ENCODE measurements at places on chromosomes 6 and 20.
A peak's percentile ranks its signal among the peaks of the same experiment; 100 is the strongest.

- no peak for DNase-seq
These were observed 250.4 kb downstream of the NKAIN2 start for GRCh38 chr6:124054034-124054433.

- DNase-seq, result peak; percentile 81
These were observed 2.5 kb downstream of the IP6K3 start for GRCh38 chr6:33744001-33744848.

- DNase-seq, result no peak
These were observed 91.4 kb downstream of the THBS2 start for GRCh38 chr6:169162249-169162648.

DNA sequence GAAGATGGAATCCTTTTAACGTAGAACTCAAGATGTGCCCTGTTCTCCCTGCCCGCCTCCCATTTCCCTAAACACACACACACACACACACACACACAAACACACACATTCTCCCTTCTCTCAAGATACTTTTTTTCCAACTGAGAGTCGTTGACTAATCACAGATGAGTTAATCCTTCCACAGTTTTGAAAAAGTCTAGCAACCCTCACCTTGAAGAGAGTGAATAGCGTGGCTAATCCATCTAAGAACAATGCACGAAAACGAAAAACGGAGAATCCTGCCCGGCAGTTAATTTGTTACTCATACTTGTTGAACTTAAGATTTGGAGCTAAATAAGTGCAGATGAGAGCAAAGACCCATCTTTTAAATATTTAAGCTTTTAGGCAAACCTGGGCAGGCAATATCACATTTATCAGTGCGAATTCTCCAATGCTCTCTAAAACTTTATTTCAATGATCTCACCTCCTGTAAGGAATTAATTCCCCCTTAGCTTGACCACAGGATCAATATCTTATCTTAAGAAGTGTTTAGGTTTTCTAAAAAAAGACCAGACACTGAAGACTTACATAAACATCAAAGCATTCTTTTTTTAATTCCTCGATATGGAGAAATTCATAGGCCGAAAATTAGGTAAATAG is 1.1 kb downstream of the AGPAT4 start:
- DNase-seq, result peak; percentile 68

DNA sequence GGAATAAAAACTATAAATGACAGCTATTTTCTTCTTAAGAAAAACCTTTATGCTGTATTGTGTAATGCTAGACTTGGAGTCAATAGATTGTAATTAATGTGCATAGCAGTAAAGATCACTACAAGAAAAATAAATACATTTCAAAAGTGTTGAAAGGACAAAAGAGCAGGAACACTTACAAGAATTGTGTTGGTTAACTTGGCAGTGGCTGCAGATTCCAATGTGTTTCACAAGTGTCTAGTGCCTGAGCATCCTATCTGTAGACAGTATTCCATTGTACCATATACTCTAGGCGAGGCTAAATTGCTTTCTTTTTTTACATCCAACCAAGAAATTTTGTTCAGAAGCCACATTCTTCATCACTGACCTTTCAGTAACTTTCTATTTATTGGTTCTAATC is 924.1 kb downstream of the EPHA7 start:
- DNase-seq, result peak; percentile 70

- DNase-seq, result peak; percentile 73
These were observed 56.6 kb upstream of the RREB1 start for GRCh38 chr6:7050872-7051779.

DNA sequence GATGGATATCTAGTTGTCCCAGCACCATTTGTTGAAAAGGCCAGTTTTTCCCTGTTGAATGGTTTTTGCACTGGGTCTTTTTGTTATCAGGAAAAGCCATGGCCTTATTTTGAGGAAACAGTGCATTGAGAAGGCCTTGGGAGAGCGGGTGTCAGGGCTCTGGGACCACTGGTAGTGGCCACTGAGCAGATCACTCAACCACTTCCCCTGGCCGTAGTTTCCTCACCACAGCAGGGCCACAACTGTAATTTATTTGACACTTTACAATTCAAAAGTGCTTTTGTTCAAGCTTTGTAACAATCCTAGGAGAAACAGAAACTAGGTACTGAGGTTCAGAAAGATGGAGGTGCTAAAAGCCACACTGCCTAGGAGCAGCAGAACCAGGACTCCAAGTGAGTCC is 281.8 kb downstream of the GMDS start:
- DNase-seq, result no peak

GRCh38 chr20:59413326-59413865 is 113.0 kb downstream of the EDN3 start:
- DNase-seq, result no peak

DNA sequence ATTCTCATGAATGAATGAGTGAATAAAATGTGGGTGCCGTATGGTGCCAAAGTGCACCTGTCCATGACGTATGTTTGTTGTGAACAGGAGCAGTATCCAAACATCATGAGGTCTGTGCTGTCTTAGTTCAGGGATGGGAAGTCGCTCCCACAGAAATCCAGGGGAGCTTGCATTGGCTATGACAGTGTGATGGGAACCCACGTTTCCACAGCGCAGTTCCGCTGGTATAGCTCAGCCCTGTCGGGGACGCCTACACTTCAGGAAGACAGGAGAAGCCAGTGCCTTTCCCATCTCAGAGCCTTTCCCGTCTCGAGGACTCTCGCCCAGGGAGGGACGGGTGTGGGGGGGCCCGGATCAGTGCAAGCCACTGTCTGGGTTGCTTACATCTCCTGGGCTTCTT is 69.8 kb downstream of the DACT2 start:
- no peak for DNase-seq

GRCh38 chr6:146595972-146596731 is 2.6 kb upstream of the ADGB start:
- no peak for DNase-seq

DNA sequence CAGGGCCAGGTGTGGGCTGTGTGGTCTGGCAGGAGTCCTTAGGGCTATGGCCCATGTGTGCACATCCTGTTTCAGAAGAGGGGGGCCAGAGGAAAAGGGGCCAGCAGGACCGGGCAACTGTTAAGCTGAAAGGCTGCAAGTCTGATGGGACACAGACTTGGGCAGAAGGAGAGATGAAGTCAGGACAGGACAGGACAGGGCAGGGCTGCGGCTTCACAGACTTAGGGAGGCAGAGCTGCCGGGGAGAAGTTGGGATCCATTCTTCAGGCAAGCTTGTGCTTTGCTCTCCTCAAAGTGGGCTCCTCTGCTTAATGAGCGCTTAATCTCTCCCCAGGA is 28.7 kb downstream of the MOCS1 start:
- no peak for DNase-seq

- peak; percentile 76 for DNase-seq
These were observed 4.8 kb downstream of the EPB41L2 start for GRCh38 chr6:131058236-131058635.

- DNase-seq, result no peak
These were observed 27.5 kb upstream of the NHSL1 start for GRCh38 chr6:138526822-138527235.

- DNase-seq, result no peak
These were observed 1201.6 kb upstream of the MAP3K7 start for GRCh38 chr6:91788501-91788900.

DNA sequence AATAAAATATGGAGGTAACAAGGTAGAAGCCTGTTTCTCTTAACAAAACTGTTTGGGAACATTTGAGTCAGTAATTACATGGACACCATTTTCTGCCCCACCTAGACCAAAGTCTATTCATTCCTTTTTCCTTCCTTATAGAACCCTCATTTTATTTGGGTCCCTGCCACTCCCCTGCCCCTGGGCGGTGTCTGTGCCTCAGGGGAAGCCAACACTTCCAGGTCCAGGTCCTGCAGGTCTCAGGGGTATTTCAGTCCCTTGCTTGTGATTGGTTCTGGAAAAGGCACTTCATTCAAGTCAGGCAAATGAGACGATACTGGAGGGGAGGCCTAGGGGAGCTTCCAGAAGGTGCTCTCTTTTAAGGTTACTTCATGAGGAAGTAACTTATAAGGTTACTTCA is 42.3 kb downstream of the SLC35D3 start:
- no peak for DNase-seq

DNA sequence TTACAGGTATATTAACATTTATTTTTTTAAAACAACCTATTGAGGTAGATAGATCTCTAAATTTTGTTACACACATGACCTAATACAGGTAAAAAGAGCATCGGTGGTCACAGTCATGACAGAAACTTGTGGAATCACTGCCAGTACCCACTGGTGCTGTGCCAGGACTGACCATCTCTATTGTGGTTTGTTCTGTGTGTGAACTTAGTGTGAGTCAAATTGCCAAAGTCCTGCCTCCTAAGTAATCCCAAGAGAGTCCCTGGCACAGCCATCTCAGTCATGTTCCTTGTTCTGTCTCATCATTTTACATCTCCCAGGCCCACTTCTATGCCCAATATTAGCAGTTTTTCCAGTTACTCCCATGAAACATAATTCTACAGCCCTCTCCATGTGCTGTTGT is 21.4 kb downstream of the GSTA2 start:
- no peak for DNase-seq

- DNase-seq, result no peak
These were observed 642.0 kb downstream of the PRKN start for GRCh38 chr6:162085561-162085960.

DNA sequence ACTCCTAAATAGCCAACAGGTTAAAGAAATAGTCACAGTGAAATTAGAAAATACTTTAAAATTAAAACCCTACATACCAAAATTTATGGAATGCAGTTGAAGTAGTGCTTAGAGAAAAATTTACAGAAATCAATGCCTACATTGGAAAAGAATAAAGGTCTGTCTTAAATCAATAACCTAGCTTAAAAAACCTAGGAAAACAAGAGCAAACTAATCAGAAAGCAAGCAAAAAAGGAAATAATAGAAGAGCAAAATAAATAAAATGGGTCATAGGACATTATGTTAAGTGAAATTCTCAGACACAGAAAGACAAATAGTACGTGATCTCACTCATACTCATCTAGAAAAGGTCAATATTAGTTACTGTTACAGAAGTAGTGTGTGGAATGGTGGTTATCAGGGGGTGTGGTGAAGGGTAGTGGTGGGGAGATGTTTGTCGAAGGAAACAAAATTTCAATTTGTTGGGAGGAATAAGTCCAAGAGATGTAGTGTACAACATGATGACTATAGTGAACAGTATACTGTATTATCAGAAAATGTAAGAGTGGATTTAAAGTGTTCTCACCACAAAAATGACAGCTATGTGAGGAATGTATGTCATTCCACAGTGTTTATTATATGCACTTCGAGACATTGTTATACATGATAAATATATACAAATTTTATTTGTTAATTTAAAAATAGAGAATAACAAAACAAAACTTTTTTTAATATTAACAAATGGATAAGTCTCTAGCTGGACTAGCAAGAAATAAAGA is 423.6 kb downstream of the CDH26 start:
- DNase-seq, result peak; percentile 5

- no peak for DNase-seq
These were observed 14.3 kb upstream of the SIRT5 start for GRCh38 chr6:13559968-13560650.

GRCh38 chr6:124677874-124678273 is 284.4 kb upstream of the RNF217 start:
- DNase-seq, result no peak

DNA sequence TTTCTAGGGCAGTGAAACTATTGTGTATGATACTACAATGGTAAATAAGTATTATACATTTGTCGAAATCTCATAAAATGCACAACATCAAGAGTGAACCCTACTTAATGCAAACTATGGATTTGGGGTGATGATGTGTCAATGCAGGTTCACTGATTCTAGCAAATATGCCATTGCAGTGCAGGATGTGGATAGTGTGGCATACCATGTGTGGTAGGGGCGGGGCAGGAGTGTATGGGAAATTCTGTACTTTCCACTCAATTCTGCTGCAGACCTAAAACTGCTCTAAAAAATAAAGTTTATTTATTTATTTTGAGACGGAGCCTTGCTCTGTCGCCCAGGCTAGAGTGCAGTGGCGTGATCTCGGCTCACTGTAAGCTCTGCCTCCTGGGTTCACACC is 44.3 kb downstream of the ABHD12 start:
- DNase-seq, result no peak

DNA sequence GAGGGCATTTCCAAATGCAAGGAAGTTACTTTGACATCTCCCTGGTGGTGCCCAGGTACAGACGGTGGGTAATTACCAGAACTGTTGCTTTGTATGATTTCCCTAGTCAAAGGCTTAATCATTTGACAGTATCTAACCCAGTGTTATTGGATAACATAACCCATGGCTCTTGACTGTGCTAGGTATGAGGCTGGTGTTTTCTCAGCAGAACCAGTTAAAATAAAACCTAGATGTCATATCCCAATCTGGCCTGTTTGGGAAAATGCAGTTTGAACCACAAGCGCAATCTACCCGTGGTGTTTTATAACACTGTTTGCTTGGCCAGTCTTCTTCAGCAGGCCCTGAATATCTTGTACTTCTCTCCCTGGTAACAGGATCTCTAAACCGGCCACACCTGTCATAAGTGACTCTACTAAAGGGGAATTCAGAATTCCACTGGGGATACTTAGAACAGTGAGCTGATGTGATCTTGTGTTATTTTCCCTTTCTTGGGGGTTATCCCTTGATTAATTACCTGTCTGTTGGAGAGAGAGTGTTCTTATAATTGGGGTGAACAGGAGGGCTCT is 32.8 kb downstream of the PPP1R14C start:
- DNase-seq, result no peak

DNA sequence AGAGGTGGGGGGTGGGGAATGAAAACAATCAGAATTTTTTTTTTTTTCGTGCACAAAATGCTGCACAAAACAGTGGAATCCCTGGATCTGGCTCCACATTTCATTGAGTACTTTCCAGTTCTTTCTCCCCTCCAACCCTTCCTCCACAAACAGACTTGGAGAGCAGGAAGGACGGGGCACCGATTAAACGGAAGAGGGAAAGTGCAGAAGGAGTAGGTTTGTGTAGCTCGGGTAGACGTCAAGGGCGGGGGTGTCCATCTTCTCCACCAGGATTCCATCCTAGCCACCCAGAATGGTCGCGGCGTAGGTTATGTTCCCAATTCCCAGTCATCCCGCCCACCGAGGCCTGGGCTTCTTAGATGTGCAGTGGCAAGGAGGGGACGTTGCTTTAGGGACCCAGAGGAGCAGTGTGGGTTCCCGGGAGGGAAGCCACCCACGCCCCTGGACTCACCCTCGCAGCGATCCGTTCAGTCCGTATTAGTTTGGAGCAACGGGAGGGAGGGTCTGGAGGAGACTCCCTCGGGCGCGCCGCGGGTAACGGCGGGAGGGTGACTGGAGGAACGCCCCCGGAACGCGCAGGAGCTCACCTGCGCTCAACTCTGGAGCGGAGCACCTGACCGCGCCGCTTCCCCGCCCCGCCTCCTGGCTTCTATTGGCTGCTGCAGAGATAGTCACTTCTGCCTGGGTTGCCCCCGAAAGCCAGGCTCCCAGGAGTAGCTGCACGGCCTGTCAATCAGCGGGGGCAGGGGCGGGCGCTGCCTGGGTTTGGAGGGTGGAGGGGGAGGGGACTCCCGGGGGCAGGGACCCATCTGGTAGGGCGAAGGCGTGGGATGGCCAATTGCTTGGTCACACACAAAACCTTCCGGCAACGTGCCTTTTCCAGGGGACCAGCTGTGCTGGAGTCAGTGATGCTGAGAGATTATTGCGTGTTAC is at the start of gene ENPP5:
Gene ENPP5, minus strand, starts transcription at position 624 of the 933 bp plus-strand sequence. CDS start 2,718 bp downstream, outside the sequence.
- peak; percentile 9 for DNase-seq

DNA sequence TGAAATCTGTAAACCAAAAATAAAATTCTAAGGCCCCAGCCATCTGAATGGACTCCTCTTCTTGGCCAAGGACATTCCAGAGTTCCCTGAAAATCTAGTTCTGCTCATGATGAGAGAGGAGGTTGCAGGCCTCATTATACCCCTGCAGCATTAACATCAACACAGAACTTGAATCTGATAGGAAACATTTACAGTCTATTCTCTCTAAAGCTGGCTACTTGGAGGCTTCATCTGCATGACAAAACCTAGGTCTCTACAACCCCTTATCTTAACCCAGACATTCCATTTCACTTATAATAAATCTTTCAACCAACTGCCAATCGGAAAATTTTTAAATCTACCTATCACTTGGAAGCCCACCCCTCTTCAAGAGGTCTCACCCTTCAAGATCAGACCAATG is 15.7 kb downstream of the RTN4IP1 start:
- no peak for DNase-seq

Measured in choroid plexus epithelial cell (primary cell).